ENCODE measurements at places on chromosomes 2 and 18.

DNA sequence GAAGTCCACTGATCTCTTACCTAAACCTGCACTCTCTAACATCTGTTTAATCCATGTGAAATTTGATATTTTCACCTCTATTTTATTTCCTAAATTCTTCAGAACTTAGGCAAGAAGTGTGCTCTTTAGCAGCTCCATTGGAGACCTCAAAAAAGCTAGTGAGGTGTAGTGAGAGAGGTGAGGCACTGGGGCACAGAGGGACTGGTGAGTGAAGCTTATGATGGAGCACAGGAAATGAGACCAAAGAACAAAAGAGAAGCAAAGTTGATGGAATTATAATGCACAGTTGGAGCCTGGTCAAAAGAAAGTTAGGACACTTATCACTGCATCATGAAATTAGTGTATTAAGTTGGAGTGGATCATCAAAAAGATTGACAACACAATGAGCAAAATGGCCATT lies 1050.7 kb upstream of the NRXN1 start:
- no peak for DNase-seq

- DNase-seq, result no peak
These were observed 109.2 kb downstream of the COPS8 start for GRCh38 chr2:237194906-237195305.

- DNase-seq, result peak; percentile 55
These were observed 147.8 kb upstream of the ERBB4 start for GRCh38 chr2:212686285-212686895.

- DNase-seq, result no peak
These were observed 45.7 kb downstream of the RDH14 start for GRCh38 chr2:18514526-18515461.

GRCh38 chr2:85797921-85798320 lies 44.1 kb downstream of the ATOH8 start:
- DNase-seq, result peak; percentile 27

Measured in inflammatory macrophage (primary cell).